ENCODE measurements at places on chromosomes 7 and 10.

- no peak for DNase-seq
Observed at GRCh38 chr7:98348726-98349474, 52.0 kb downstream of the BAIAP2L1 start.

DNA sequence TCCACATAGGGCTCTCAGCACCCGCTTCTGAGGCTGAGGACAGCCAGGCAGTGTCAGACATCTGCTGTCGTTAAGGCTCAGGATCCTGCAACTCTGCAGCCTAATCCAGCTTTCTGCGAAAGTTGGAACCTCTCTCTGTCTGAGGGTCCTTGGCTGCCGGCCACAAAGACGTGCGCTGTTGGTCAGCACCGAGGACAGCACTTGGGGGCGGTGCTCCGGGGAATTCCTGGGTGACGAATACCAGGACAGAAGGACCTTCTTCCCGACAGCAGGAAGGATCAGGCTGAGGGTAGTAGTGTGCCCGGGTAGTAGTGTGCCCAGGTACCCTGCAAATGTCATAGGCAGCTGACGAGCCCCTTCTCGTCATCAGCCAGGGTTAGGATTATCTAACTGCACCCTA, 16.0 kb upstream of the RASGEF1A start:
- no peak for DNase-seq

DNA sequence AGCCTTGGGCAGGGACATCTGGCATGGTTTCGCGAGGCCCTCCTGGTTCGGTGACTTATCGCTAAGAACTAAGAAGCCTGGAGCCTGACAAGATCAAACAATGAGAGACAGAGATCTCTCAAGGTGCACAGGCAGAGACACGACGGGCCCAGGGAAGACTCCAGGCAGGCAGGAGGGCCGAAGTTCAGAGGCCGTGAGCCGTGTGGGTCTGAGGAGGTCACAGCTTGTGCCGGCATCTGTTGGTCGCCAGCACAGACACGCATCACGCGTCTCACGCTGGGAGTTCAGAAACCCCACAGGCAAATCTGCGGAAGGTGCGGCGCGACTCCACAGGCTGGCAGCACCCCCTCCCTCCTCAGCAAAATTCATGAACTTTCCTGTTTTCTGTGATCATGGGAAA, 314.0 kb downstream of the DNAJB6 start:
- DNase-seq, result no peak

DNA sequence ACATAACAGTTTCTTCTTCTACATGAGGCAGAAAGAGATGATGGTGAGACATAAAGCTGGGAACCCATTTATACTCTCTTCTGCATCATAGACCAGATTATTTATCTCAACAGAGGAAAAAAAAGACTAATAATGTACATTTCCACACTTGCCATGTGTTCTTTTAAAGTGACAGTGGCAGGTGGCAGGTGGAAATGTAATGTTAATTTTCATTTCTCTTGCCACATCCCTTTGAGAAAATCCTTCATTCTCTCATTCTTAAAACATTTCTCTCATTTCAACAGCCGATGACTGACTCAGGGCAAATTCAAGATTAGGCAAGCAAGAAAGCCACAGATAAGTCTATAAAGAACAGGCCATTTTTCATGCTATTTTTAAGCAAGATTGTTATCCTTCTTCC, 635.6 kb upstream of the SORCS1 start:
- no peak for DNase-seq

DNA sequence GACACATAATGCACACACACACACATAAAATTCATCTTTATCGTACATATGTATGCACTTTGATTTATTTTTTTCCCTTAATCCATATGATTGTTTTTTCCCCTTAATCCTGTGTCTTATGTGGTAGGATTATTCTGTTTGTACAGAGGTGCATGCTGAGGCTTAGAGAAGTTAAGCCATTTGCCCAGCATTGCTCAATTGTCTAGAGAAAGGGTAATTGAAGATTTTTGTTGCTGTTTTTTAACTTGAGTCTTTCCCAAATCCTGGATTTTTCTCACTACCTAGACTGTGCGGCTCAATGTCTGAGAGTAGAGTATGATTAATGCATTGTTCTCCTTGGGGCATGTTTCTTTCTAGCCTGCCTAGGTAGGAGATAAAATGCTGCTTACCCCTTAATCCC, 35.0 kb downstream of the WBP1L start:
- DNase-seq, result no peak

DNA sequence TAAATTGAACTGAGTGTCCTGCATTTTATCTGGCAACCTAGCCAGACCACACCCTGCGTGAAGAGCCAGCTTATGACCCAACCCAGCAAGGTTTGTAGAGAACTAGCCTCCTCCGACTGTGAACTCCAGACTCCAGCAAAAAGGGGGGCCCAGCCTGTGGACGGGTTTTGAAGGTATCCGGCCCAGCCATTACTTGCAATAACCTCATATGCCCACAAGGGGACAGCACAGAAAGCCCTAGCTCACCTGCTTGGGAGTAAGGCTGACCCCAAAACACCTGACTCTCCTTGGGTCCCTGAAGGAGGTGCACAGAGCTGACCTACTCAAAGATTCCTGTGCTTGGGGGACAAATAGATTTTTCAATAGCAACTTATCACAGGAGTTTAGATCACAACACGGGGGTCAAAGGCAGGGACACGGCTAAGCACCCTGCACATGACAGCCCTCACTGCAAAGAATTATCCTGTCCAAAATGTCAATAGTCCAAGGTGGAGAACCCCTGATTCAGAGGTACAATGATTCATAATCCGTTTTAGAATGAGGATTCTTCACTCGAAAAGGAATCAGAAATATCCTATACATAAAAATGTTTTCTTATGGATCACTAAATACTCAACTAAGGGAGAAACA, 4.6 kb downstream of the TRPV6 start:
- peak; percentile 45 for DNase-seq

DNA sequence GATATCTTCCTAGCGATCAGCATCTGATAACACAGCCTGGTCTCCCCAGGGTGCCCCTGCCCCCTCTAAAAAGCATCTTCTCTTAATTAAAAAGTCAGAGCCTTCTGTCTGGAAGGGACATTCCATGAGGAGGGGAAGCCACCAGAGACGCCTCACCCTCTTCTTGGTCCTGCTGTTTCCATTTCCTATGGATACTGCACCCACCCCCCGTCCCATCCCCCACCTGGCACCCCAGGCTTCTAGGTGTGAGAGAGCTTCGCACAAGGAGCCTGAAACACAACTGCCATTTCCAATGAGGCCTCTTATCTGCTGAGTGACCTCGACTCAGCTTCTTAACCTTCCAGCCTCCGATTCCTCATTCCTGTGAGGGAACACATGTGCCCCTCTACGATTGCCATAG, 51.4 kb downstream of the COL13A1 start:
- DNase-seq, result no peak

GRCh38 chr7:100891568-100892247, 2.2 kb upstream of the UFSP1 start:
- no peak for DNase-seq

- DNase-seq, result no peak
Observed at GRCh38 chr7:139937715-139938114, 108.7 kb downstream of the TBXAS1 start.

DNA sequence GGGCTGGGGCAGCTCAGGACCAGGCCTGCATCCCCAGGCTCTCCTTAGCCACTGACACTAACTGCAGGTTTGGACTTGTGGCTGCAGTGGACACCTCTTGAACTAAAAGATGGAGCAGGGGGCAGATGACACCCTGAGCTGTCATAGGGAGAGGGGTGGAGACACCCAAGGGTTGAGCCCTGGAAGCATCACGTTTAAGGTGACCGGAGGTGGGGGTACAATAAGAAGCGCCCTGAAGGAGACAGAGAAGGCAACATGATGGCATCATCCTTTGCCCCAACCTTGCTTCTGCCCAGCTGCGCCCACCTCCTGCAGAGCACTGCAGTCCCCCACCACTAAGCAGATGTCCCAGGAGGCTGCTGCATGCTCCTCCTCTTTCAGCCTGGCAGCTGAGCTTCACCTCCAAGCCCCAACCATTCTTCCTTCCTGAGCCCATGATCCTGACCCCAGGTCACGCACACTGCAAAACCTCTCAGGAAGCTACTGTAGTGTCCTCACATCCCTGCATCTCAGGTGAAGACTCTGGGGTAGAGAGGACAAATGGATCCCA, 25.5 kb downstream of the OGDHL start:
- no peak for DNase-seq

GRCh38 chr10:97117372-97117771, 68.4 kb downstream of the SLIT1 start:
- no peak for DNase-seq

DNA sequence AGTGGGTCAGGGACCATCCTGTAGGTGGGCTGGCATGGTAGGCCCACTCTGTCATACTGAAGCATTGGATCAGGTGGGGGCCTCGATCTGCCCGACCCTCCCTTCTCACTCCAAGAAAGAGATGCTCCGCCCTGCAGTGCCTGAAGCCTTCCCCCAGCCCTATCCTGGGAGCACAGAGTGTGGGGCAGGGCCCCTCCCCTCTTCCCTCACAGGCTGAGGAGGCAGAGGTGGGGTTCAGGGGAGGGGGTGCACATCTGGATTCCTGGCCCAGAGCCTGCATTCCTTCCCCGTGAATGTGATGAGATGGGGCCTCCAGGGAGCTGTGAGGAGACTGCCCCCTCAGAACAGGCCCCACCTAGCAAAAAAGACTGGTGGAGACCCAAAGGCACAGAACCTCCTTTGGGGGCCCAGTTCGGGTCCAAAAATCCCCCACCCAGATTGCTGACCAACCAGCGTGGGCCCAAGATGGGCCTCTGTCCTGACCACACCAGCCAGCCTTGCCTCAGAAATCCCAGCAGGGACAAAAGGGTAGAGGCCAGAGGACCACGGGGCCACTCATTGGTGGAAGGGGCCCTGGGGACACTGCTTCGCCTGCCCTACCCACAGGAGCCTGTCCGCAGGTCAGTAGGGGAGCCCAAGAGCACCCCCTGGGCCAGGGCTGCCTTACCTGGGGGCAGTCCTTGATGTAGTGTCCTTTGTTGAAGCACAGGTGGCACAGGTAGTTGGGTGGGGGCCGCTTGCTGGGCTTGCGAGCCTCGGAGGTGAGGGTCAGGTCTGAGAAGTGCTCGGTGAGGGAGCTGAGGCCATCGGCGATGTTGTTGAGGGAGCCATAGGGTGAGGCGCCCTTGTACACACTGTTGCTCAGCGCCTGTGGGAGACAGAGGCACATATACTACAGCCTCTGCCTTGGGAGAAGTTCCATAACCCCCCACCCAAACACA, 13.3 kb downstream of the ZCCHC24 start:
- DNase-seq, result no peak

DNA sequence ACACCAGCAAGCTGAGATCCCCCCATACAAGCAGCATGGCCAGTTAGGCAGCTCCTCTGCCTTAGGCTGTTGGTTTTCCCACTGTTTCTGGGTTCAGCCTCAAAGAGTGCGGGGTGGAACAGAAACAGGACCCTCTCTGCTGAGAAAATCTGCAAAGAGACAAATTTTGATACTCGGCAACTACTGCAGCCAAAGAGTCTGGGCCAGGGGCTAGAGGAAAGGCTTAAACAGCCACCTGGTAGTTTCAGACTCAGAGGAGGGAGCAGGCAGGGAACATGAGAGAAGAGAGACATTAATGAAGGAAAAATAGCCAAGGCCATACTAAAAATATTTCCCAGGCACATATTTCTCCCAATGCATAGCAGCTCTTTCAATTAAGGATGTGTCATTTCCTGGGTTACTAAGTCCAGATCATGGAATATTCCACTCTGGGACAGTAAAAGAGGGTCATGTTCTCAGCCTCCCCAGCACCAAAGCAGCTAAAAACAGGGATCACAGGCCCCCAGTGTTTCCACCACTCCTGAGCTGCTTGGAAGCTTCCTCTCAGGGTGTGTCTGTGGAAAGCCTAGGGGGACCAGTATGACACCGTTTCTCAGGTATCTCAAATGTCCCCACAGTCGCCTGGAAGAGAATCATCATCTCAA, 29.8 kb downstream of the PDLIM1 start:
- no peak for DNase-seq

DNA sequence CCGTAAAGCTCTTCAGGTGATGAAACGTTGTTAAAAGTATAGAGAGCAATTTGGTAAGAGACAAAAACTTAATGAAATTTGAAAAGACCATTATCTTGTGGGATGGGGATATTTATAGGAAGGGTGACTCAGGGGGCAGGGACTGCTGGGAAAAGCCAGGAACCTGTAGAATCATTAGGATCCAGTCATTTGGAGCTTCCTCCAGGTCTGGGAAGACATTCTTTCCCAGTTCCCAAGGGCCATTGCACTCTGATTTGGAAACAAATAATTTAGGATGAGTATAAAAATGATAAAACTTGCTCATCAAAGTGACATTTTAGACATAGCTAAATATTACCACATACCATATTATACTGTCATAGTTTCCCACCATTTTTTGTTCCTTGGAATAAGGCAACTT, 143.9 kb downstream of the PFKFB3 start:
- no peak for DNase-seq

DNA sequence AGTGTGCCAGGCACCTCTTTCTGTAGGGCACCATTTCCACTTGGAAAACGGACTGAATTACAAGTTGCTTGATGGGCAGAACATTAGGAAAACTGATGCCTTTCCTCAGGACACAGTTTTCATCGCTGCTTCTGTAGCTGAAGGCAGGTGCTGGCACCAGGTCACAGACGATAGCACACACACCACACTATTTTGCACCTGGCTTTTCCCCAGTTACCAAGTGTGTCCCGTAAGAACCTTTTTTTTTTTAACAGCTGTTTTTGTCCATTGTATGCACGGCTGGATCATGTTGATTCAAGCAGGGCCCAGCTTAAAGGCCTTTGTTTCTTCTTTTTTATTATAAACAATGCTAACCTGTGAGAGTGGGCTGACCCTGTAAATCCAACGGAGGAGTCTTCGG, 1.3 kb upstream of the GET4 start:
- DNase-seq, result no peak

DNA sequence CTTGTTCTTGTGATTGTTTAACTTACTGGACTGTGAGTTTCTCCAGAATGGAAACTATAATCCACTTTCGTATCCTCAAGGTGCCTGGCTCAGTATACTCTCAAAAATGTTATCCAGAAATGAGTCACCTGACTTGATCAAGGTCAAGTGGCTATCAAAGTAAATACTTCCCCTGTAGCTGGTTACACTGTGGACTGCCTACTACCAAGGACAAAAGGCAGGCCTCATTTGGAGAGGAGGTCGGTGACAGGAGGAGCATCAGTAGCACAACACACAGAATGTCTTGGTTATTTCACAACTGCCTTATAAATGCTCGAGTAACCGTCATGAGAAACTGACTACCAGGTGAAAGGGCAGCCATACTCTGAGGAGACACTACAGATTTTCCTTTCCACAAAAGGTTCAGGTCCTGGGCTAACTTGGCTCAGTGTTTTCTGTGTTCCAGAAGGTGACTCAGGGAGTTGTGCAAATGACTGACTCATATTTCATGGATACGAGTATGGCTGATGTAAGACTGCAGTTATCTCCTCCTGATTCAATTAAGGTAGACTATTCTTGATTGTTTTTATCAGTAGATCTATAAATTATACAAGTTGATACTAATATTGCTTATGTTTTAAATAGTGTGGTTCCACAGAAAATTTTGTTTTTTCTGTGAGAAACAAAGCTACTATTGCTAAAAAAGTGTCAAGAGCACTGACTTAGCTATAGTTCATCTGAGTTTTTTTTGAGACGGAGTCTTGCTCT, 4.2 kb upstream of the CCNY start:
- DNase-seq, result no peak
